ENCODE measurements at places on chromosomes 16 and 17.

DNA sequence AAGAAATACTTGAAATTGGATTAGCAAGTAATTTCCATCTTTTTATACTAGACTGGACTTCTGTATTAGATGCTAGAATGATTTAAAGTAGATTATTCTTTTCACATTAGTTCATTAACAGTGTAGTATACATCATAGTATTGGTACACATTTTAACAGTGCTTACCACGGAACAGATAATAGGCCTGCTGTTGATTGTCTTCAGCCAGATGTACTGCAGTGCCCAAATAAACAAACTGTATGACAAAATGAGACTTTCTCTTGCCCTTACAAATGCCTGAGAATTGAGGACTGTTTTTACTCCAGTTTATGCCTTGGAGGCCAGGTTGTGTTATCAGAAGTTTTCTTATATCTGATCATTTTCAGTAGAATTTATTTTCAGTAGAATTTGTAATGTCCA is 631 bp downstream of the EVI2A start:
- no peak for DNase-seq

DNA sequence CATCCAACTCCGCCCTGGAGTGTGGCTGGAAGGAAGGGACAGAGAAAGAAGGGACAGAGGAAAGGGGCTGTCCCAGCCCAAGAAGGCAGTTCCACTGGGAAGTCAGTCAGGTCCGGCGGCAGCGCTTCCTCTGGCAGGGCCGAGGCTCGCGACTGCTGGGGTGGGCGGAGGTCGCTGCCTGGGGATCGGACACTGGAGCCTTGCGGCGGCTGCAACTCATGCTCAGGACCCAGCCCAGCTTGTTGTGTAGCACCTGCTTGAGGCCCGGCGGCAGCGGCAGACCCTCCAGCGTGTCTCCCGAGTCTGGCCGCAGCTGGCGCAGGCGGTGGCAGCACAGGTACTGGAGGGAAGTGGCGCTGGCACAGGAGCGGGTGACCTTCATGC is 4.0 kb upstream of the MRPS34 start:
- DNase-seq: no peak

- DNase-seq: no peak
These were observed 53.3 kb upstream of the MSI2 start for GRCh38 chr17:57203040-57203439.

DNA sequence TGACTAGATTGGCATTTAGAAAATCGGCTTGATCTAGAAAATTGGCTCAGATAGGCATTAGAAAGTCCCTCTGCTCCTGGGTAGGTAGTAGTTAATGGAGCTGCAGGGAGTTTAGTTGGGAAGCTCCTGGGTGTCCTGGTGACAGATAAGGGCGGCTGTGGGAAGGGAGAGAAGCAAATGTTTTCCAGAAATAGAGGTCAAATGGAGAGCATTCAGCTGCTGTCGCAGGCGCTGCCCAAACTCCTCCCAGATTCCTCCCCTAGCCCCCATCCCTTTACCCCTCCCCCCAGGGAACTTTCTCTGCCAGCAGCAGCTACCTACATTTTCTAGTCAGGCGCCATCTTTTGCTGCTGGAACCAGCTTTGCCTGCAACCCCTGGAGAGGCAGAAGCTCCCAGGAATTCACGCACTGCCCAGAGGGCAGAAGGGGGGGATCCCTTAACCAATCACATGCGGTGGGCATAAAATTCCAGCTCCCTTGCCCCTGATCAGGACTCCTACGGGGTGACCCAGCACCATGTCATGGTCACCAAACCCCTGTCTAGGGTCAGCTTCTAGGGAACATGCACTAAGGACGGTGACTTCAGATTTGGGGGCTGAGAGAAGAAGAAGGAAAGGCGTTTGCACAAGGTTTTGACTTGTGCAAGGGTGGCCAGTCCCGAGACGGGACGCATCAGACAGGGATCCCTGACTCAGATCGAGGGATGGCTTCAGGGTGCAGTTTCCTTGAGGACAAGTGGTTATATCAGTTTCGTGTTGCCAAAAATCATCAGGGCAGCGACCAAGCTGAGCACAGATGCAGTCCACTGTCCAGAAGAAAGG is 43.8 kb downstream of the SOCS1 start:
- DNase-seq: no peak

DNA sequence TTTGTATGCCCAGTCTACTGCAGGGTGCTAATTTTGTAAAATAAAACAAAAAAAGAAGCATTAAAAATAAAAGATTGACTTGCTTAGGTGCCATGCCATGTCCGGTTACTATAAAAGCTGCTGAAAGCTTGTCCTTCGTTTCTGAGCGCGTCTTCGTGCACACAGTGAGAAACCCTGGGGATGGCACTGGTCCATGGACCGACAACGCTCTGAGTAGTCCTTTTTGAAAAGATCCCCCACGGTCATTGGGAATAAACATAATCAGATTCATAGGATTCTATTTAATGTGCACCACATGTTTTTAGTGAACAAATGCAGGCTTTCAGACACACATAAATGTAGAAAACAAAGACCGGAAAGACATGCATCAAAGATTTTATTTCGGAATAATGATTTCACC is 146.3 kb downstream of the XYLT1 start:
- DNase-seq: no peak

DNA sequence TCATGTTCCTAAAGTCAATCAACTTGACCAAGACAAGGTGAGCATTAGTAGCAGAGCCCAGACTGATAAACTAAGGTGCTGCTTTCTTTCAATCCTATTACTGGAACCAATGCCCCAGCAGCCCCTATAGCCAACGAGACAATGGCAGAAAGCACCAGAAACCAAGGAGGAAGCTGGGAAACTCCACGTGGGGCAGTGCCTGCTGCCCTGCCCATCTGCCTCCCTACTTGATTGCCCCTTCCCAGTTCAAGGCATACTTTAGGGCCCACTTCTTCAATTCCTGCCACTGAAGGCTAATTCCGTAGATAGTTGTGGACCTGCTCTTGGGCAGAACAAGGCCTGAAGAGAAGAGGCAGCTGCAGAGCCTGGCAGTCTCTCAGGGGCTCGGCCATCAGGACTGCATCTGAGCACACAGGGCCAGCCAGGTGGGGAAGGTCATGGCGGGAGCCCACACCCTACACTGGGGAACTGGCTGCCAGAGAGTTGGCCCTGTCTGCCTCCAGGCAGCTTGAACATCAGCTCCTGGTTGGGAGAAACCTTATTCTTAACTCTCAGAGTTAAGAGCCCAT is 30.9 kb downstream of the WSB1 start:
- DNase-seq: no peak

DNA sequence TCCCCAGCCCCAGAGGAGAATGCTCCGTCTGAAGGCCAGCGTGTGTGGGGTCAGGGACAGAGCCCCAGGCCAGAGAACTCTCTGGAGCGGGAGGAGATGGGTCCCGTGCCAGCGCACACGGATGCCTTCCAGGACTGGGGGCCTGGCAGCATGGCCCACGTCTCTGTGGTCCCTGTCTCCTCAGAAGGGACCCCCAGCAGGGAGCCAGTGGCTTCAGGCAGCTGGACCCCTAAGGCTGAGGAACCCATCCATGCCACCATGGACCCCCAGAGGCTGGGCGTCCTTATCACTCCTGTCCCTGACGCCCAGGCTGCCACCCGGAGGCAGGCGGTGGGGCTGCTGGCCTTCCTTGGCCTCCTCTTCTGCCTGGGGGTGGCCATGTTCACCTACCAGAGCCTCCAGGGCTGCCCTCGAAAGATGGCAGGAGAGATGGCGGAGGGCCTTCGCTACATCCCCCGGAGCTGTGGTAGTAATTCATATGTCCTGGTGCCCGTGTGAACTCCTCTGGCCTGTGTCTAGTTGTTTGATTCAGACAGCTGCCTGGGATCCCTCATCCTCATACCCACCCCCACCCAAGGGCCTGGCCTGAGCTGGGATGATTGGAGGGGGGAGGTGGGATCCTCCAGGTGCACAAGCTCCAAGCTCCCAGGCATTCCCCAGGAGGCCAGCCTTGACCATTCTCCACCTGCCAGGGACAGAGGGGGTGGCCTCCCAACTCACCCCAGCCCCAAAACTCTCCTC is 10.4 kb downstream of the CX3CL1 start:
- no peak for DNase-seq

- DNase-seq: no peak
These were observed 16.3 kb downstream of the NACA2 start for GRCh38 chr17:61574542-61575351.

DNA sequence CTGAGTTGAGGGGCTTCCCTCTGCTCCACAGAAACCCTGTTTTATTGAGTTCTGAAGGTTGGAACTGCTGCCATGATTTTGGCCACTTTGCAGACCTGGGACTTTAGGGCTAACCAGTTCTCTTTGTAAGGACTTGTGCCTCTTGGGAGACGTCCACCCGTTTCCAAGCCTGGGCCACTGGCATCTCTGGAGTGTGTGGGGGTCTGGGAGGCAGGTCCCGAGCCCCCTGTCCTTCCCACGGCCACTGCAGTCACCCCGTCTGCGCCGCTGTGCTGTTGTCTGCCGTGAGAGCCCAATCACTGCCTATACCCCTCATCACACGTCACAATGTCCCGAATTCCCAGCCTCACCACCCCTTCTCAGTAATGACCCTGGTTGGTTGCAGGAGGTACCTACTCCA is 26.0 kb downstream of the STH start:
- no peak for DNase-seq

DNA sequence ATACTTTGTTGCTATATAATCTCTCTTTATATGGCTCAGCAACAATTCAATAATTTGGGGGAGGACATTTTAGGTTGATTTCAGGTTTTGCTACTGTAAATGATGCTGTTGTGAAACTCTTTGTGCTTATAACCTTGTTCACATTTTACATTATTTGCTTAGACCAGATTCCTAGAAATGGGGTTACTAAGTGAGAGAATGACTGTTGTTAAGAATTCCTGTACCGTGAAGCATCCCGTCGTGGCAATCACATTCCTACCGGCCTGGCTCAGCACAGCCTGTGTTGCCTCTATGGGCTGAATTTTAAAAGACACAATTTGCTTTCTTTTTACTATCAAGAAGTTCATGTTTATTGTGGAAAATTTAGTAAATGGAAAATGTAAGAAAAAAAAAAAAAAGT is 31.4 kb downstream of the B9D1 start:
- no peak for DNase-seq

- DNase-seq: no peak
These were observed 491 bp downstream of the GAS7 start for GRCh38 chr17:10197721-10198508.

DNA sequence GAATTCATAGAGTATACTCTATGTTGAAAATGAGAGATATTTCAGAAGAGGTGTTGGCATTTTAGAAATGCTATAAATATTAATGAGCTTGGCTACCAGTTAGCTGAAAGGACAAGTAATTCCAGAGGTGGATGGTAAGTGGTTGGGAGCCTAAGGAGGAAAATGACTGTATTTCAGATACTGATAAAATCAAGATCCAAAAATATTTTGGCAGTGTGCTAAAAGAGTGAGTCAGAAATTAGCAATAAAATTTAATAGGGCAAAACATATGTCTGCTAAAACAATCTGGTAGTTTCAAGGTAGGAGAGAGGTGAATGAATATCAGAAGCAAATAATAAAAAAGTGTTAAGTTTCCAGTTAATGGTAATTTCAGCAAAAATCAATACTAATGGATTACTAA is 1287.9 kb downstream of the CDH8 start:
- no peak for DNase-seq

- DNase-seq: no peak
These were observed 3.4 kb downstream of the CMTM4 start for GRCh38 chr16:66693149-66693548.

Measured in kidney capillary endothelial cell (primary cell).